CD4-positive, alpha-beta T cell treated with Interleukin-15 for 1 hour (primary cell): ENCODE measurements at places on chromosomes 12 and 14.

- DNase-seq = no peak
Measured at GRCh38 chr12:67512061-67512460, 136.5 kb upstream of the DYRK2 start.

DNA sequence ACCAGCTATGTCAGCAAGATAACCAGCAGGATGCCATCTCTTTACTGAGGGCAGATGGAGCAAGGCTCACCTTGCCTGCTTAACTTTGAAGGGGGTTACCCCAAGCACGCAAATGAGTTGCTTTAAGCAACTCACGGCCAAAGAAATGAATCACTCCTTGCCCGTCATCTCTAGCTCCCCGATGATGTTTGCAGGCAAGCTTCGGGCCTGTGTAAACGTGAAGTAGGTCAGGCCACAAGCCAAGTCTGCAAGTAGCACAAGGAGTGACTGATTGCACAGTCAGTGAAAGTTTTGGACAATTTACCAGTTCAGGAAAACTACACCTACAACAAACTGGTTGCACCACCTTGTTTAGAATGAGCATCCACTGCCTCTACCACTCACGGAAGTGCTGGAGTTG is 699.7 kb upstream of the TBX3 start:
- DNase-seq = no peak

DNA sequence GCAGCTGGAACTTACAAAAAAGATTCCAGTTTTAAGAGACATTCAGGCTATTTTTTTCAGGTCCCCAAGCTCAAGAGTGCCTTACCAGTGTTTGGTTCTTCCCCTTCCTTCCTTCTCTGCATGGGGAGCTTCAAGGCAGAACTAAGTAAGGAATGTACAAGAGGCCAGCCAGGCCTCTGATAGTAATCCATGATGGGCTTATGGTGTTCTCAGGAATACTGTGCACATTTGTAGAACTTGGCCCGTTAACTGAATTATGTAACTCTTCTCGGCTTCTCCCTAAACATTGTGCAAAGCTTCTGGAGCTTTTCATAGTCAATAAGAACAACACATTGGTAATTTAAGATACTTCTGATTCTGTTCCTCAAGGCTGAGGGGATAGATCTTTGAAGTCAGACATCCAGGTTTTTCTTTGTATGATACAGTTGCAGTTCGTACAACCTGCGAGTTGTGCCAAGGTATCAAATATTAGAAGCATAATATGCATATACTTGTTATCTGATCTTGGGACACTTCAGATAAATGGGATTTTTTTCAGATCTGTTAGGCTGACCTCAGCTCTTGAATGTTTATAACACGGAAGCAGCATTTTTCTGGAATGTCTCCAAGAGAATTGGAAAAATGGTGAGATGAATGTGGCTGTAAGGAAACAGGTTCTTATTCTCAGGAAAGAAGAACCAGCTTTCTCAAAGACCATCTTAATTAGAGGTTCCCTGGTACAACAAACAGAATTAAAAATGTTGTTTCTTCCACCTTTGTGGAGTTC is 148.6 kb downstream of the ANO4 start:
- DNase-seq = no peak

DNA sequence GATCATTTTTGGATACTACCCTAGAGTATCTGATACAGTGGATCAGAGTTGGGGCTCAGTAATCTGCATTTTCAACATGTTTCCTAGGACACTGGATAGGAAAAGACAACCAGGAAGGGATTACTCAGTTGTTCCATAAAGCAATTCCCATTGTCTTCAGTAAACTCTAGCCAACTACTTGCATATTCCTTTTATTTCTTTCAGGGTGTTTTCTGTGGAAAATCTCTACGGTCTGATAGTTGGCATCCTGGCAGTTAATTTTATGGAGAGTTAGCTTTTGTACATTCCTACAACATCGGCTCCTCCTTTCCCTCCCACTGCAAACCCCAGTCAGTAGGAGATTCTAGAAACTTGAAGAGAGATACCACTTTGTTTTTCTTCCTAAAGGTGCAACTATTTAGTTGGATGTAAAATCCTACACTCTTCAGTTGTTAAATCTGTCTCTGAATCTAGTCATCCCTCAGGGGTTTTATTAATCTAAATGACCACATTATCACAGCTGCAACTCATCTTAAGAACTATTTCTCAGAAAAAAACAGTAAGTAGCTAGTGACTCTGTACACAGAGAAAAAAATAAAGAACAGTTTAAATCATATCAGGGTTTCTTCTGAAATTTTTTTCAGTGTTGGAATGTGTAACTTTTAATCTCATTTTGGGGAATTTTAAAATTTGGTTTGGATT is 103.9 kb downstream of the PDE3A start:
- DNase-seq = no peak

DNA sequence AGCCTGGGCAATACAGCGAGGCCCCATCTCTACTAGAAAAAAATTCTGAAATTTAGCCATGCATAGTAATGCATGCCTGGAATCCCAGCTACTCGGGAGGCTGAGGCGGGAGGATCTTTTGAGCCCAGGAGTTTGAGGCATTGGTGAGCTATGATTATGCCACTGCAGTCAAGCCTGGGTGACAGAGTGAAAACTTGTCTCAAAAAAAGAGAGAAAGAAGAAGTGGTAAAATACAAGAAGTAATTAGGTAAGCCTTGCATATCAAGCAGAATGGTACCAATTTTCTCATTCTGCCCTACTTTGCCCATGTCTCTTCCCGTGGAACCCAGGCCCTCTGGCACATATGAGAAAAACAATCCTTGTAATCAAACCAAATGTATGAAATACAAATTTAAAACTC is 70.7 kb downstream of the SUSD6 start:
- no peak for DNase-seq

- DNase-seq = no peak
Measured at GRCh38 chr12:117363953-117364486, 2.6 kb upstream of the NOS1 start.

DNA sequence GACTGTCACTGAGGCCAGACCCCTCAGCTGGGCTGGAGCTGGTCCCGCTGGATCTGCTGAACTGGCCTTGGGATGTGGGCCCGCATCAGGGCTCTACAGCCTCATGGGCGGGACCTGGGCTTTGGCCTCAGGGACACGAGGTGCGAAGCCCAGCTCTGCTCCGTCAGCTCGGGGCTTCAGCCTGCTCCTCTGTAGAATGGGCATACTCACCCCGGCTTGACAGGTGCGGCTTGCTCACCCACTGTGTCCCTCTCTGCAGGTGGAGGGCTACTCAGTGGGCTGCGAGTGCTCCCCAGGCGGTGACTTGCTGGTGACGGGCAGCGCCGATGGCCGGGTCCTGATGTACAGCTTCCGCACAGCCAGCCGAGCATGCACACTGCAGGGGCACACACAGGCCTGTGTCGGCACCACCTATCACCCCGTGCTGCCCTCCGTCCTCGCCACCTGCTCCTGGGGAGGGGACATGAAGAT is 57.6 kb downstream of the BEGAIN start:
- DNase-seq = no peak

GRCh38 chr12:117872546-117873169 is 96.1 kb downstream of the KSR2 start:
- DNase-seq = no peak

DNA sequence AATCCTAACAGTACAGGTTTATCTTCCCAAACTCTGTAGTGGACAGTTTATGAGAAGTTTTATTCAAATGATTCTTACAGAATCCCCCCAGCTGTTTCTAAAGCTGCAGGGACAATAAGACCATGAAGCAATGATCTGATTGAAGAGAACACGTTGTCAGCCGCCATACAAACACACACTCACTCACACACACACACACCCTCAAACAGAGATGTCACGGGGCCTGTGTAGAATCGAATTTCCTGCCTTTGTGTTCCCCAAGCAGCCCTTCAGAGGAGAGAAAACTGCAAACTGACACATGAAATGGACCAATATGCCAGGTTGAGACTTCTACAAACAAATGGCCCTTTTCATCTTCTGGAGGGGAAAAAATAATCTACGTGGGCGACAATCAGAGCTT is 80.5 kb upstream of the TBX3 start:
- no peak for DNase-seq

DNA sequence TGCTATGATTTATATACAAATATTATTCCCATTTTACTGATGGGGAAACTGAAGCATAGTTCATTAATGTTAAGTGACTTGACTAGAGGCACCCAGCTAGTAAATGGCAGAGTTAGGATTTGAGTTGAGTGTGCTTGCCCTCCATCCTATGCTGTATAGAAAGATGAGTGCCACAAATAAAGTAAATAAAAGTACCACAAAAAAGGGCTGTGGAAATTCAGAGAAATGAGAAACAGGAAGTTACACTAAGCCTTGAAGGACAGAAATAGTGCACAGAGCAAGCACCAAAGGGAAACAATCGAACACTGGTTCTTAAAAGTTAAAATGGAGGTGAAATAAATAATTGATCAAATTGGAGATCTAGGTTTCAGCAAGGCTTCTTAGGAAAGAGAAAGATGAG is 9.2 kb upstream of the ABCD2 start:
- DNase-seq = no peak

- no peak for DNase-seq
Measured at GRCh38 chr14:22465201-22465840, 123.7 kb downstream of the DAD1 start.

GRCh38 chr12:60078026-60078425 is 482.2 kb downstream of the SLC16A7 start:
- no peak for DNase-seq

DNA sequence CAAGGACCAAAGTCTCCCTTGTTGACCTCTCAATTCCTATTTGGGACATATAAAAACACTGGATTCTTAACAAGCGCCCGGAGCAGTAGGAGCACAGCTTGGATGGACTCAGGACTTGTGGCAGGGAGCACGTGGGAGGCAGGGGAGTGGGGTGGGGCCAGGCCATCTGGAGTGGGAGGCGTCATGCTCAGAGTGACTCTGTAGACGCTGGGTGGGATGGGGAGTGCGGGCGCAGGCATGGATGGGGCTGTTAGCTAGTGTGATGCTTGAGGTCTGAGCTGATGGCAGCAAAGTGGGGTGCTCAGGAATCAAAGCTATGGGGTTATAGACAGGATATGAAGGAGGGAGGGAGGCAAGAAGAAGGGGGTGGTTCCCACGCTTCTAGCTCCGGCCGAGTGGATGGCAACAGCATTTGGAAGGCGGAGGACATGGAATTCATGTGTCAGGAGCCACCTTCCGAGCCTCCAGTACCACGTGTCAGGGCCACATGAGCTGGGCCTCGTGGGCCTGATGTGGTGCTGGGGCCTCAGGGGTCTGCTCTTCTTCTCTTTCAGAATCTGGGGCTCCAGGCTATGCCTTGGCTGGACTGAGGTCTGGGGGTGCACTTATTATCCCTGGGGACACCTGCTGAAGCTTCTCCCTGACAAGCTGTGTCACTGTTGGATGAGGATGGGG is 26.2 kb downstream of the MEG3 start:
- DNase-seq = no peak

DNA sequence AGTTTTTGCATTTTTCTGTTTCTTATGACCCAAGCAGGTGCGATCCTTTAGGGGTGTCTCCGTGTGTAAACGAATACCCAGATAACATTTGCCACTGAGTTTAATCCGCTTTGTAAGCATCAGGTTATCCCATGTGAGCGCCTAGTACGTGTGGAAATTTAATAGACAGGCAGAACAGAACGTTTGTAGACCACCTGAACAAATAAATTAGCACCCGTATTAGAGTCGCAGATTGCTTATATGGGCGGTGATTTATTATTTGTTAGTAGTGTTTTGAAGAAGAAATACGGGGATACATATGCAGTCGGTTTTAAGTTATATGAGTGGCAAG is 325 bp downstream of the C12orf60 start:
- no peak for DNase-seq

DNA sequence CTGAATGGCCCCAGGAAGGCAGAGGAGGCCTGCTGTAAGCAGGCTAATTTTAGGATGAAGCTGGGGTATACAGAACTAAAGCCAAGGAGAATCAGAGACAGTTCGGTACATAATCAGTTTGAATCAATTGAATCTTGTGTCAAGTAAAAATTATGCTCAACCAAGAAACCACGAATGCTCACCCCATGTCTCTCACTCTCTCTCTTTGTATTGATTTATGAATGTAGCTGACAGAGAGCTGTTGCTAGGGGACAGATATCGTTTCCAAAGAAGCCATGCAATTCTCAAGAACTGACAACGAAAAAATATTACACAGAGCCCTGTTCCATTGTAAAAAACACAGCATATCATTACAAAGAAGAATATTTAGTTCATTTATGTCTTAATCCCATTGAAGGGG is 151.1 kb upstream of the PKP2 start:
- no peak for DNase-seq

DNA sequence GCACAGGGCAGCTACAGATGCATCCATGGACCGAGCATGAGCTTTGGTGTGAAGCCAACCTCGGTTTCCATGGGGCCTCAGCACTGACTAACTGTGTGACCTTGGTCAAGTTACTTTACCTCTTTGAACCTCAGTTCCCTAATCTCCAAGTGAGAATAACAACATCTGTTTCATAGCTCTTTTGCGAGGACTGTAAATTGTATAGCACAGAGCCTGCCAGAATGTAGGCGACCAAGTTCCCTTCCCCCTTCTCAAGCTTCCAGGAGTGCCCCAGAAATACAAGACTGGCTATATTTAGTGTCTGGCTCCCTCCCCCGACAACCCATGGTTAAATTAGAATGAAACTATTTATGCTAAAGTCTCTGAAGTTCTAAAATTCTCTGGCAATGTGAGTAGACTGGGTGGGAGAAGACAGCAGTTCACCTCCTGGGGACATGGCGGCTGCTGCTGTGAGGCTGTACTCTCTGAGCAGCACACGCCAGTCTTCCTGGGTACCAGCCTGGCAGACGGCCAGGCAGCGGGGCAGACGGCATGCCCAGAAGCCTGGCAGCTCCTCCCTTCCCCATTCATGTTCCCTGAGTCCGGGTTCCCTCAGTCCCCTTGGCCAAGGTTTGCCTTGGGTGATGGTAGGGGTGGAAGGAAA is 22.0 kb upstream of the TMED10 start:
- DNase-seq = no peak

GRCh38 chr12:107574691-107575090 is 110.9 kb upstream of the PWP1 start:
- DNase-seq = no peak

- no peak for DNase-seq
Measured at GRCh38 chr12:3311491-3312103, 179.4 kb upstream of the PRMT8 start.

GRCh38 chr12:48717252-48717695 is 767 bp upstream of the CCNT1 start:
- DNase-seq = no peak

DNA sequence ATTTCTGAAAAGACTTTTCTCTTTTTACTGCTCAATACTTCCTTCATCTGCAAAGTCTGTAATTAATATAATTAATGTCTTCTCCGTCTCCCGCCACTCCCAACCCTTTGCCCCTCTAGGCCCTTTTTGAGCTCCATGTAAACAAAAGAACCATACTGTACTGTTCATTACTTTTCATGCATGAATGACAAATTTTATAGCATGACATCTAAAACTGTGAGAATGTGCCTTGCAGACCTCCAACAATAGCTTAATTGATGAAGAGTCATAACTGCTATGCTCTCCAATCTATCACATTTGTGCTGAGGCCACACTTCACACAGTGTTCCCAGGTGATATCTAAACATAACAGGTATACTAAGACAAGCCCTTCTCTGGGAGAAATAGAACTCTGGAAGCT is 1122.7 kb upstream of the ATXN7L3B start:
- DNase-seq = no peak
